ENCODE measurements at places on chromosomes 2 and 18. TPM values are rescaled to one million over a fixed set of nuclear protein-coding genes. Genes with fewer than 3 reads are reported as not detected.

DNA sequence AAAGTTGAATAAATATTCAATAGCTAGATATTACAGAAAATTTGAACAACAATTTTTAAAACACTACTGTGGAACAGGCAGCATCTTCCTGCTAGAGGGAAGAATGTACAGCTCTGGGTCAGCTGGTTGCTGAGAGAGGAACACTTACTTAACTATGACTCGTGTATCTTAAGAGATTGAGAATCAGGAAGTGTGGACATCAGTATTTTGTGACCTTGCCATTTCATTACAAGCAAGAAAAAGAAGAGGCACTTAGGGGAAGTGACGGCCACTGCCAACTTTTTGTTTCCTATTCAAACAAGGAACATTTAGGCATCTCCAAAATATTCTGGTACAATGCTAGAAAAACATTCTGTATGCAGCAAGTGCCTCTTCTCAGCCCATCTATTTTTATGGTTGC, 45.9 kb downstream of the ITPRID2 start:
- DNase-seq: no peak
- H3K27me3 ChIP-seq: no peaks in the 10 kb centered on the region
- no peaks in the 10 kb centered on the region for H3K36me3 ChIP-seq

DNA sequence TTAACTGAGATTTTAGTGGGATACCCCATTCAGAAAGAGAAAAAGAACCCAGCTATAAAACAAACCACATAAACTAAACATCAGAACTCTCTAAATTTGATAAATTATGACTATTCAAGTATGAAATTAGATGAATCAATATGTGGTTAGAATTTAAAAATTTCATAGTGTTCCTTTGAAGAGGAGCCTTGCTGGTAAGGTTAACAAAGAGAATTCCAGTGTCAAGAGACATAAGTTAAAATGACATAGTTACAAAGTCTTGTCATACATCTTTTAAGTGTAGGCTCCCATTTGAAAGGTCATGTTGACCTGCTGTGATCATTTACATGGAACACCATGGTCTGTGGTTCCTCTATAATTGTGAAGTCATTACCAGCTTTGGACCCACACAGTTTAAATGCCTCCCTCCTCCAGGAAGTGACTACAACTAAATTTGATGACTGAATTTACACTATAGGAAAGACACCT, 231.6 kb upstream of the ETAA1 start:
- H3K27ac ChIP-seq: no peak overlapping the region
- no peak overlapping the region for H3K4me3 ChIP-seq
- no peak for DNase-seq
- H3K36me3 ChIP-seq: no peaks in the 10 kb centered on the region

DNA sequence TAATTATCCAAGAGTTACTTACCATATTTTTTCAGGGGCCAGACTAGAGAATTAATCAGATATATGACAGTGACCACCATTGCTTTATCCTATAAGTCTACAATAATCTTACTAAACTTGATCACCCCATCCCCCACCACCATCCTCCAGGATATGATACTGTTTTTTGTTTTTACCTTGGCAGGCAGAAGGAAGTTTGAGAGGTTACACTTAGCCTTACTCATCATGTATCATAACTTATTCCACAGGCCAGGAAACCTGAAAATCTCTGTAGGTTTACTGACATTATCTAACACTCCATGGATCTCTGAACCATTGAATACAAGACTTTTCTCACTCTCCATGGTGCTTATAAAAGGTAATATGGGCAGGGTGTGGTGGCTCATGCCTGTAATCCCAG, 602.7 kb downstream of the KCNJ3 start:
- H3K27ac ChIP-seq: no peak overlapping the region
- no peak for DNase-seq
- no peaks in the 10 kb centered on the region for H3K27me3 ChIP-seq
- no peaks in the 10 kb centered on the region for H3K36me3 ChIP-seq

- no peaks in the 10 kb centered on the region for H3K36me3 ChIP-seq
- peaks cover 4% of the 10 kb centered on the region for H3K4me1 ChIP-seq
- no peak overlapping the region for H3K4me3 ChIP-seq
- no peaks in the 10 kb centered on the region for H3K27me3 ChIP-seq
- DNase-seq: no peak
- H3K27ac ChIP-seq: no peak overlapping the region
Measured at GRCh38 chr2:60966507-60967405, 50.8 kb upstream of the PEX13 start.

DNA sequence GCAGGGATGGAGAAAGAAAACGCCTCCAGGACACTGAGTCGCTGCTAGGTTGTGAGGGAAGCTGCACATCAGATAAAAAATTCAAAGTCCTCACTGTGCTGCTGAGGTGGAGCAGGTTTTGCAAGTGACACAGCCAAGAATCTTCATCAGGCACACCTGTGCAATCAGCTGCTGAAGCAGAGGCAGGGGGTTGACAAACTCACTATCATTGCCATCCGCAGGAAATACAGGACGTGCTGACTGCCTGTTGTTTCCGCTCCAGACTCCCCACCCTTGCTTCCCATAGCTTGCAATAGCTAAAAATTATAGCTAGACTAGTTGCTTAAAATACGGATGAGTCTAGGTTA, 147.8 kb upstream of the FHL2 start:
- no peak for DNase-seq
- no peaks in the 10 kb centered on the region for H3K27me3 ChIP-seq
- H3K4me1 ChIP-seq: peaks cover 19% of the 10 kb centered on the region
- H3K36me3 ChIP-seq: no peaks in the 10 kb centered on the region
- H3K27ac ChIP-seq: no peak overlapping the region
- H3K4me3 ChIP-seq: peak overlapping the region; percentile 34

The TGFA gene
- 0.47 TPM for total RNA-seq

The CRYGD gene
- total RNA-seq: not detected

DNA sequence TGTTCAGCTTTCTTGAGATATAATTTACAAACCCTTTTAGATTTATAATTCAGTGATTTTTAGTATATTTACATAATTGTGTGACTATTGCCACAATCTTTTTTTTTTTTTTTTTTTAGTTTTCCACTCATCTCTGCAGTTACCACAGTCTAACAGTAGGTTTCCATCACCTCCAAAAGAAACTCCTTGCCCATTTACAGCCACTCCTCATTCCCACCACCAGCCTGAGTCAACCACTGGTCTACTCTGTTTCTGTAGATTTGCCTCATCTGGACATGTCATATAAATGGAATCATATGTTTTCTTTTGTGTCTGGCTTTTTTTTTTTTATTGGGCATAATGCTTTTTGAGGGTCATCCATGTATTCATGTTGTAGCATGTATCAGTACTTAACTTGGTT, 16.1 kb downstream of the MTX2 start:
- H3K4me3 ChIP-seq: no peak overlapping the region
- no peak overlapping the region for H3K27ac ChIP-seq

GRCh38 chr18:31104444-31104843, 2.2 kb upstream of the DSC2 start:
- peaks cover 16% of the 10 kb centered on the region for H3K27me3 ChIP-seq
- no peaks in the 10 kb centered on the region for H3K36me3 ChIP-seq
- no peak overlapping the region for H3K27ac ChIP-seq
- no peaks in the 10 kb centered on the region for H3K4me1 ChIP-seq
- DNase-seq: no peak

GRCh38 chr2:21500401-21500945, 376.7 kb downstream of the TDRD15 start:
- no peak overlapping the region for H3K4me3 ChIP-seq
- no peaks in the 10 kb centered on the region for H3K4me1 ChIP-seq
- H3K36me3 ChIP-seq: no peaks in the 10 kb centered on the region

DNA sequence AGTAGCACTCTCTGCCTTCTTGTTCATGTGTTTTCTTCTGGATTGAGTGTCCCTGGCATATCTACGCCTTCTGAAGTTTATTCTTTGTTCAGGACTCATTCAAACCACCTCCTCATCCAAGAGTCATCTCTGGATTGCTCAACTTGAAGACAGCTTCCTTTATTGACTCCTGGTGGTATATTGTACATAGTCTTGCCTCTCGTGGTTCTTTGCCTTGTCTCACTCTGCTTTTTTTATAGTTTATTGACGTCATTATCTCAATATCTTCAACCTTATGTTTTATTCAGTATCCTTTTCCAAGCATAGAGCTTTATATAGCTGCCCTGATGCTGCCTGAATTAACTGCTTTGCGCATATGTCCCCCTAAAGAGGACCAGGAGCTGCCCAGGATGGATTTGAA, 161.7 kb downstream of the INSIG2 start:
- no peaks in the 10 kb centered on the region for H3K36me3 ChIP-seq
- no peak overlapping the region for H3K27ac ChIP-seq
- H3K4me3 ChIP-seq: no peak overlapping the region
- H3K27me3 ChIP-seq: peaks cover 1% of the 10 kb centered on the region
- no peaks in the 10 kb centered on the region for H3K4me1 ChIP-seq
- no peak for DNase-seq

DNA sequence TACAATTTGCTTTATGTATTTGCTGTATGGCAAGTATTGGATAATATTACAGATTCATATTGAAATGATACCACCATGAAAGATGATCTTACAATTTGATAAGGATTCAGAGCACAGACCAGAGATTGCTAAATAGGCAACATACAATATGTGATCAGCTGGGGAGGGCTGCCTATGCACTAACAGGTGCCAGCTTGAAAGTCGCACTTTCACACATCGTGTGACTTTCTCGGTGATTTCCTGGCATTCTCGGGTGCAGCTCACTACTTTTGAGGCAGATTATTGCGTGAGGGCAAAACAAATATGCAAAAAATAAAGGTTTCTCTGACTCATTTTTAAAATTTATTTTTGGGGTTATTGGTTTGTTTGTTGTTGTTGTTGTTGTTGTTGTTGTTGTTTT, 36.0 kb downstream of the RBMS1 start:
- H3K36me3 ChIP-seq: peaks cover 2% of the 10 kb centered on the region
- no peaks in the 10 kb centered on the region for H3K27me3 ChIP-seq
- H3K27ac ChIP-seq: no peak overlapping the region
